ENCODE measurements at places on chromosomes 12 and 14. TPM values are rescaled to one million over a fixed set of nuclear protein-coding genes. Genes with fewer than 3 reads are reported as not detected.

The LRRC10 gene
- not detected for total RNA-seq

The PMEL gene
- total RNA-seq = 1.8 TPM

The FAM90A1 gene
- total RNA-seq = not detected

The SLC10A1 gene
- not detected for total RNA-seq

The IFNG-AS1 gene
- total RNA-seq = not detected

The P2RX2 gene
- not detected for total RNA-seq

The AICDA gene
- not detected for total RNA-seq

The C12orf50 gene
- not detected for total RNA-seq

The SLC8A3 gene
- under 0.01 TPM for total RNA-seq

The PTPN6 gene
- total RNA-seq = 12.4 TPM

The KLRB1 gene
- total RNA-seq = not detected

The ATP5MC2 gene
- total RNA-seq = 91.7 TPM

The ZDHHC22 gene
- total RNA-seq = not detected

The HOXC10 gene
- not detected for total RNA-seq

The TXNRD1 gene
- 60.2 TPM for total RNA-seq

The CMA1 gene
- not detected for total RNA-seq

The B3GNT4 gene
- 0.53 TPM for total RNA-seq

The IL23A gene
- not detected for total RNA-seq

The HOTAIR gene
- not detected for total RNA-seq

The DENND5B gene
- total RNA-seq = 2.6 TPM

The ANKRD33 gene
- total RNA-seq = not detected

The OVCH1 gene
- total RNA-seq = 0.26 TPM

The CAPZA3 gene
- not detected for total RNA-seq

The IAPP gene
- total RNA-seq = not detected

The TMEM119 gene
- not detected for total RNA-seq

The RIMKLB gene
- total RNA-seq = 42.6 TPM

The TTC7B gene
- total RNA-seq = 2.9 TPM

The FAM186B gene
- total RNA-seq = 0.26 TPM

The INHBC gene
- total RNA-seq = not detected
